Right forelimb (tissue), 1 donor: ENCODE measurements at places on chromosomes 2 and 18.

GRCh38 chr2:164066095-164066494 is 330.3 kb upstream of the FIGN start:
- no peak for DNase-seq

- no peak for DNase-seq
Measured at GRCh38 chr2:22377268-22377667, 1007.7 kb upstream of the KLHL29 start.

DNA sequence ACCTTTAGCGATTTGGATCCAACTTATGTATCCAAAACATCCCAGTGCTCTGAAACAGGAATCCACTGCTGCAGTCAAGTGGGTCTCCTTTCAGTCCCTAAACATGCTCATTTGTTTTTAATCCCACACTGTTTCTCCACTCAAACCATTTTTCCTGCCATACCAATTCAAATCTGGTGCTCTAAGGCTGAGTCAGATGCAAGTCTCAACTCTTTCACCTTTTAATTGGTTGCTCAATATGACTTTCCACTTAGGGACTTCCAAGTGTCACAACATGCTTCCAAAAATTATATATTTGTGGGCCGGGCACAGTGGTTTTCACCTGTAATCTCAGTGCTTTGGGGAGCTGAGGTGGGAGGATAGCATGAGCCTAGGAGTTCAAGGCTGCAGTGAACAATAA is 113.4 kb upstream of the TANK start:
- DNase-seq = no peak

- no peak for DNase-seq
Measured at GRCh38 chr18:66728951-66729350, 125.1 kb upstream of the CDH19 start.

- no peak for DNase-seq
Measured at GRCh38 chr2:122077771-122078170, 322.3 kb downstream of the TSN start.

- peak; percentile 38 for DNase-seq
Measured at GRCh38 chr2:239307921-239308613, 92.8 kb downstream of the HDAC4 start.

- no peak for DNase-seq
Measured at GRCh38 chr2:67879586-67880290, 183.1 kb downstream of the C1D start.

DNA sequence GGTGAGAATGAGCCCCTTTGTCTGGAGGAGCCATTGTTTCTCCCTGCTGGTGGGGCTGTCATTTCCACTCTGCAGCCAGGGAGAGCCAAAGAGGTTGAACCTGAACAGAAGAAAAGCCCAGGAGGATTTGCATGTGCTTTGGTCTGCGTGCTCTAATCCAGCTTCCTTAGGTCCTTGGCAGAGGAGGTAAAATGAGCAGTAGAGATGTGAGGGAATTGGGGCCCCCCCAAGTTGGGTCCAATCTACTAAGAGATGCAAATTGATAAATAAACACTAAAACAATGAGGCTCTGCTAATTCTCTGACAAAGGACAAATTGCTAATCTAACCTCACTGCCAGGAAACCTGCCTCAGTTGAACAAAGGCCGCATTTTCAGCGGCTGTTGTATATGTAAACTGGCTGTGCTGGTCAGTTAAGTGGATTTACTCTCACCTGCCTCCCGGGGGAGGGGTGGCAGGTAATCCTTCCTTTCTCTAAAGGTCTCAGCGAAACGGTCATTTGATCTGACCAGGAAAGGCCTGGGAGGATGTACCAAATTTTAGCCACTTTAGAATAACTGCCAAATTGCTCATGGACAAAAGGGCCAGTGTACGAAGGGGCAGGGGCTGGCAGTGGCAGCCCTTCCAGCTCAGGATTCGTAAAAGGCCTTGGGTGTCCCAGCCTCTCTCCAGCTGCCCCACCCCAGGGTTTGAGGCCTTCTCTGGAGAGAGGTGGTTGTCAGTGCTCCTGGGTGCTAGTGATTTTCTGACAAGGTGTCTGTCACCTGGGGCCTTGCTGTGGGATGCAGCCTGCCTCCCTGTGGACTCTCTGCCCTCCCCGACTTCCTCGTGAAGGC is 193.6 kb downstream of the MIB1 start:
- DNase-seq = no peak

DNA sequence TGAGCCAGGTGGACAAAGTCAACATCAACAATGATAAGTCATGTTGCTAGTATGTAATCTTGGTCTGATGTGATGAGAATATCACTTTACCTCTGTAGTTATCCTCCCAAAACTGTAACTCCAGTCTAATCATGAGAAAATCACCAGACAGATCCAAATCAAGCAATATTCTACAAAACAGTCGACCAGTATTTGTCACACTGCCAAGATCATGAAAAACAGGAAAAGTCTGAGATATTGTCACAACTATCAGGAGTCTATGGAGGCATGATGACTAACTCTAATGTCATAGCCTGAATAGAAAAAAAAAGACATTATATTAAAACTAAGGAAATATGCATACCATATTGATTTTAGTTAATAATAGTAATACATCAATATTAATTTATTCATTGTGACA is 1883.3 kb upstream of the CELF4 start:
- no peak for DNase-seq

GRCh38 chr2:208406474-208407451 is at the start of gene PTH2R:
Gene PTH2R, plus strand, starts transcription at chr2:208406792. Its CDS starts 252 bp downstream, at chr2:208407044.
- DNase-seq = peak; percentile 55

DNA sequence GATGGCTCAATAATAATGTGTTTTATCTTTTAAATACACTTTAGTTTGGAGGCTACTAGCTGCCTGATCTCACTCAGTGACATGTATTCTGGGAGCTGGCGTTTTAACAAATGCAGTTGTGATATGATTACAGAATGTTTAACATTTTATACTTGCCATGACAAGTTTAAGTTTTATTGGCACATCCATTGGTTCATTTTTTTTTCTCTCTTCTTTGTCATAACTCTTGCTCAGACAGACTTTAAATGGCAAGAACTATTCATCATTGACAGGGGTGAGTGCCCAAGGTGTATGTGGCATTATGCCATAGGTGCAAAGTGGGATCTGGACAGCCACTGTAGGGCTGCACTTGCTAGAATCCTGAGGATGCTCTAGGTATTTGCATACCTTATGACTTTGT is 72.1 kb upstream of the MYL1 start:
- no peak for DNase-seq

DNA sequence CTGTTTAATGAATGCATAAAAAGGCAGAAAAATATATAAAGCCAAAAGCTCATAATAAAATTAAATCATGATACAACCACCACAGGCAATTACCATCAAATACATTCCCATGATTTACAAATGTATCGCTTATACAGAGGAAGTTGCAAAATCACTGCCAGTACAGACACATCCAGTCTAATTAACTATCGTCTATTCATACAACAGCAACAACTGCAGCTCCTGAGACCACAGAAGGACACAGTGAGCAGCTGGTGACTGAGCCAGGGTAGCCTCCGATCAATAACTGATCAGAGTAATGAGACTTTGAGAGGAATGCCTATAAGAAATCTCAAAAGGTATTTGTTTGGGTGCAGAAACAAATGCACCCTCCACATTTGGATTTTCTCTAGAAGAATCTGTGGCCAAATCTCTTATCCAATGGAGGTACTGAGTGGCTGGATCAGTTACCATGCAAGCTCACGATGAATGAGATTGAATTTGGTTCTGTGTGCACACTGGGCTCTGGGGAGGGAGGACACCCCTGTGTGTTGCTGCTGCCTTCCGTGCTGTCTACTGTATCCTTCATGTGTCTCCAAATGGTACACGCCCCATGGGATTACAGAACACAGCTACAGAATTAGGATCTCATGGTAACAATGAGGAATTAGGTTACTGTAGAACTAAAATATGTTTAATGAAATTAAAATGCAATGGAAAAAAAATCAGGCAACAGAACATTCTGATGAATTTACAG is 119.6 kb downstream of the MBP start:
- peak; percentile 18 for DNase-seq

- DNase-seq = no peak
Measured at GRCh38 chr2:63862806-63863205, 21.1 kb downstream of the UGP2 start.

- DNase-seq = no peak
Measured at GRCh38 chr2:74065456-74065855, 80.7 kb downstream of the TET3 start.

DNA sequence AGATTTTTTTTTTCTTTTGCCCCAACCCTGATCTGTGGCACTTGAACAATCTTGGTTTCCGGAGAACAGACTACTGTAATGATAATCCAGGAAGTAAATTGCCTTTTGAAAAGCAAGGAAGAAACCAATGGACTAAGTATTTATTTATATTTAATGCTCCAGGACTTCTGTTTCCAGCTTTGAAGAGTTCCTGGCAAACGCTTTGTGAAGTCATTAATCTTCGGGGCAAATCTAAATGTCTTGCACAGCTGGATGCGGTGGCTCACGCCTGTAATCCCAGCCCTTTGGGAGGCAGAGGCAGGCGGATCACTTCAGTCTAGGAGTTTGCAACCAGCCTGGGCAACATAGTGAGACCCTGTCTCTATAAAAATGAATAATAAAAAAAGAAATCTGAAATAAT is 135.1 kb upstream of the GATA6 start:
- no peak for DNase-seq

DNA sequence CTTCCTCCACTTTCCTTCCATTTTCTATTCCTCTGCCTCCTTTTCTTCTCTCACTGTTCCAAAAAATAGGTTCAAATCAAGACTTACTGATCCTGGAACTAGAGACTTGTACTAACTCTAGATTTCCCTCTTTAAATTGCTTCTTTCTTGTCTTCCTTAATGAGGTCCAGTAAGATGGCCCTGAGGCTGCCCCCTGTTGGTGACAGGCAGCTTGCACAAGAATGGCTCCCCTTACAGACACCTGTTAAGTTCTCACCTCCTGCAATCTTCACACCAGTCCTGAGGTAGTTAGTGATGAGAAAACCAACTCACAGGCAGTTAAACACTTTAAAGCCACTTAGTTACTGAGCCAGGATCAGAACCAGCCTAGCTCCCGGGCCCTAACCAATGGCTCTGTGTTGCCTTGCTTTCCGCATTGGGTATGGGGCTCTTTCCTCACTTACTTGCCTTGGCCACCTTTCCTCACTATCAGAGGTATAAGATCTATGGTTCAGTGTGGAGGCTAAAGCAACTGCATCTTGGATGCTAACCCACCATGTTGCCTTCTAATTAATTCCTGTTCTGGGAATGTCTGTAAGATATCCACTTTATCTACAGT is 130.6 kb downstream of the AKAIN1 start:
- DNase-seq = no peak

DNA sequence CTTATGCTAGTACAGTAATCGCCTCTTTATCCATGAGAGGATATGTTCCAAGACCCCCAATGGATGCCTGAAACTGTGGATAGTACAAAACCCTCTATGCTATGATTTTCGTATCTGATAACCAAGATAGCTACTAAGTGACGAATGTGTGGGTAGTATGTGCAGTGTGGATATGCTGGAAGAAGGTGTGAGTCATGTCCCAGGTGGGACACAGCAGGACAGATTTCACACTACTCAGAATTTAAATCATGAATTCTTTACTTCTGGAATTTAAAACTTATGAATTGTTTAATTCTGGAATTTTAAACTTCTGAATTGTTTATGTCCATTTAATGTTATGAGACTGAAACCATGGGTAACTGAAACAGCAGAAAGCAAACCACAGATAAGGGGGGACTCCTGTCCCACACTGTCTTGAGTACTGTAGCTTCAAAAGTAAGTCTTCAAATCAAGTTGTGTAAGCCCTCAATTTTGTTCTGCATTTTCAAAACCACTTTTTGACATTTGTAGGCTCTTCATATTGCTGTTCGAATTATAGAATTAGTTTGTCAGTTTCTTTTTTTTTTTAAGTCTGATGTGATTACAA is 116.0 kb downstream of the LTBP1 start:
- DNase-seq = no peak

DNA sequence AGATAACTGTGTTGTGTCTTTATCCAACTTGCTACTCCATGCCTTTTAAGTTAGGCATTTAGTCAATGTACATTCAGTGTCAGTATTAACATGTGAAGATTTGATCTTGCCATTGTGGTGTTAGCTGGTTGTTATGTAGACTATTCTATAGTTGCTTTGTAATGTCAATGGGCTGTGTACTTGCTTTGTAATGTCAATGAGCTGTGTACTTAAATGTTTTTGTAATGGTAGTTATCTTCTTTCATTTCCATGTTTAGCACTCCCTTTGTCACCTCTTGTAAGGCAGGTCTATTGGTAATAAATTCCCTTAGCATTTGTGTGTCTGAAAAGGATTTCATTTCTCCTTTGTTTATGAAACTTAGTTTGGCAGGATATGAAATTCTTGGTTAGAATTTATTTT is 53.4 kb downstream of the MC4R start:
- no peak for DNase-seq

- DNase-seq = no peak
Measured at GRCh38 chr2:32342801-32343200, 14.0 kb upstream of the BIRC6 start.

- peak; percentile 69 for DNase-seq
Measured at GRCh38 chr2:11980809-11981208, 234.4 kb downstream of the LPIN1 start.

GRCh38 chr2:236262238-236262637 is 2.0 kb downstream of the ASB18 start:
- no peak for DNase-seq

DNA sequence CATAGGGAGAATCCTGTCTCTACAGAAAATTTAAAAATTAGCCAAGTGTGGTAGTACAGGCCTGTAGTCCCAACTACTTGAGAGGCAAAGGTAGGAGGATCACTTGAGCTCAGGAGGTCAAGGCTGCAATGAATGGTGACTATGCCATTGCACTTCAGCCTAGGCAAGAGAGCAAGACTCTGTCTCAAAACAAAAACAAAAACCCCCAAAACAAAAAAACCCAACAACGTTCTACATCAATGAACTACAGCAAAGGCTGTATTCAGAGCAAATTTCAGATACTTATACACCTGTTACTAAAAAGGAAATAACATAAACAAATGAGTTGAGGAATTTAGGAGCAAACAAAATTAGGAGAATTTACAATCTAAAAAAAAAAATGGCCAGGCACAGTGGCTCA is 22.6 kb downstream of the YES1 start:
- DNase-seq = no peak

- DNase-seq = no peak
Measured at GRCh38 chr2:160471950-160472349, 21.7 kb downstream of the RBMS1 start.

DNA sequence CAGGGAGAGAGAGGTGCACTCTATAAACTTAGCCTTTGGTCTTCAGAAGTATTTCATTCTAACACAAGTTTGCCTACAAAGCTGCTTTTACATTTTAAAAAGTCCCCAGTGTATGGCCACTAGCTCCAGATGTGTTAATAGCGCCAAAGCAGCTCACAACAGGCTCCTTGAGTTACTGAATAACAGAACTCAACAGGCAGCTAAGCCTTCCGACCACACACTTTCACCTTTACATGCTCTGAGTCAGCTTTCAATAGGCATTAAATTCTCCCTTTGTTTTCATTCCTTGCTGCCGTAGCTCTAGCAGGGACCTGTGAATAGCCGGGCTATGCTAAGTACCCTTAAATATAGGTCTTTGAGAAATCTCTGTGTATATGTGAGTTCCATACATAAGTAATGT is 262.8 kb upstream of the PARD3B start:
- no peak for DNase-seq
